ENCODE measurements at places on chromosomes 11 and 22.

DNA sequence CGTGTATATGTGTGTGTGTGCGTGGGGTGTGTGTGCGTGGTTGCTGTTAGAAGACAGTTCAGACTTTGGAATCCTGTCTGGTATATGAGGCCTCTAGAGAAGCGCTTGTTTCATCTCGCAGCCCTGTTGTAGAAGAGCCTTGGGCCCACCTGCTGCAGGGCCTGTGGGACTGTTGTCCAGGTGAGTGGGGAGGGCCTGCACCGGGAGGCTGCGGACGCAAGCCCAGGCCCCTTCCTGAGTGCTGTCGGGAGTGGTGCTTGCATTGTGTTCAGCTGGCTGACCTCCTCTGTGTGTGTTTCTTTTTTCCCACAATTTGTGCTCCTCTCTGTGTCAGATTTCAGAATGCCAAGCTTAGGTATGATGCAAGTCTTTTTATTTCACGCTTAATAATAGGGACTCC, 128.4 kb downstream of the TBC1D22A start:
- no peak for DNase-seq

- DNase-seq, result no peak
Measured at GRCh38 chr22:20063271-20064139, 16.5 kb upstream of the DGCR8 start.

DNA sequence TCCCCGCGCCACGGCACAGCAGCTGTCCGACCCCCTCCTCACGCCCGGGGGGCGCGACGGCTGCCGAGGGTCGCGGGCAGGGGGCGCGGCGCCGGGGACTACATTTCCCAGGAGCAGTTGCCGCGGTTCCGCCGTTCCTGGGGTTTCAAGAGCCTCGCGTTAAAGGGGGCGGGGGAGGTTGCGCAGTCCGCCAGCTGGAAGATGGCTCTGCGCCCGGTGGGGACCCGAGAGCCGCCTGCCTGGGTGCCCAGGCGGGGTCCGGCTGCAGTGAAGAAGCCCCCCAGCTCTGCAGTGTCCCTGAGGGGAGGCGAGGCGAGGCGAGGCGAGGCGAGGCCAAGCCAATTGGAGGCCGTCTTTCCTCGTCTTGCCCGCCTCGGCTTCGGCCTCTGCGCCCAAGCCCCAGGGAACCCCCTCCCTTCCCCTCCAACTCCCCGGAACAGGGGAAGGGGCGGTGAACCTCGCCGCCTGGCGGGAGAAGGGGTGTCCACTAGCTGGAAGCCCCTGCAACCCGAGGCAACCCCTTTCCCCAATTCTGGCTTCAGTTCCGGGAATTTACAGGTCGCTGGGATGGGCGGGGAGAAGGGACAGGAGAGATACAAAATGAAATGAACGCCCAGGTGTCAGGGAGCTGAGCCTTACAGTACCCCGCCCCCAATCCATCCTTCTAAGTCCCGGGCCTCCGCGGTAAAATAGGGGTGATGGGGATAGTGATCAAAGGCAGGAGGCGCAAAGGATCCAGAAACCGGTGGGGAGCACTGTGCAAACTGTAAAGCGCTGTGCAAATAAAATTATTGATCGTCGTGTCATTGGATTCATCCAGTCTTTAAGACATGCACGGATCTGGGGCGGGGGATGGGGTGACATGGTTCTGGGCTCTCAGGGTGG, 5.2 kb upstream of the GCAT start:
- DNase-seq, result peak; percentile 73

DNA sequence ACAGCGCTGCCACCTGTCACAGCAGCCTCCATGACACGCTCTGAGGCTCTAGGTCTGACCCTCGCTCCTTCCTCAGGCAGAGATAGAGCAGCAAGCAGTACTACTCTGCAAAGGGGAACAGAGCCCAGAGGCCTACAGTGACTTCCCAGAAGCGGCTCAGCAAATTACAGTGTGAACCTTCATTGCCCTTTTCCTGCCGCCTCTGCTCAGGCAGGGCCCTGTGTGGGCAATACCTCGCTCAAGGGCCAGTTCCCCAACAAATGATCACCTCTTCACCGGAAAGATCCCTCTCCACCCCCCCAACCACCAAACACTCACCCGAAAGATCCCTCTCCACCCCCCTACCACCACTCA, 12.3 kb downstream of the KIAA0930 start:
- DNase-seq, result no peak

DNA sequence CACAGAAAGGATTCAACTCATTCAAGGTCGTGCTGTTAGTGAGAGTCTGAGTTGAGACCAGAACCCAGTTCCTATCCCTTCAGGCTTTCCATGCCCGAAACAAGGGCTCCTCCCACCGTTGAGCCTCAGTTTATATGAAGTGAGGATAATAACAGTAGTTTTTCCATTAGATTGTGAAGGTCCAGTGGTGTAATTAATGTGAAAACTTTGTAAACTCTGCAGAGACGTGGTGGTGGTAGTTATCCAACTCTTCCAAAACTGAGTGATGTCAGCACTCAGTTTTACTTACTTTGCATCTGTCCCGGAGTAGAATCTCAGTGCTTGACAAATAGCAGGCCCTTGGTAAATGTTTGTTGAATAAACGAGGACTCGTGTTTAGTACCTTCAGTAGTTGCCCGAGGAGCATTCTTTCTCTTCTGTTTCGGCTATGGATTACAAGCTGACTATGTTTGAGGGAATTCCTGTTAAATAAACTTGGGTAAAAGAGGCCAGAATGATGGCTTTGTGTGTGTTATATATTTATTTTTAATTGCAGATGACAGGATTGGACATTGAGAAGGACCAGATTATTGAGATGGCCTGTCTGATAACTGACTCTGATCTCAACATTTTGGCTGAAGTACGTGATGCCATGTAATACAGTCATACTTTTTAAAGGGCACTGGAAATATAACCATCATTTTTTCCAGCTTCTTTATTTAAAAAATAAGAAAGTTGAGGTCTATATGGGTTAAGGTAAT, 1.0 kb downstream of the REXO2 start:
- no peak for DNase-seq

- DNase-seq, result no peak
Measured at GRCh38 chr11:117891362-117891761, 14.9 kb upstream of the FXYD6 start.

Data from WERI-Rb-1 (cell line).